ENCODE measurements at places on chromosomes 1 and 21.

GRCh38 chr1:226814751-226815537, 55.5 kb upstream of the PSEN2 start:
- no peak for DNase-seq

GRCh38 chr1:6180268-6180706, at the start of gene CHD5:
Gene CHD5 (minus strand): TSS chr1:6180321. CDS start chr1:6180023, 298 bp downstream.
- peak; percentile 10 for DNase-seq

DNA sequence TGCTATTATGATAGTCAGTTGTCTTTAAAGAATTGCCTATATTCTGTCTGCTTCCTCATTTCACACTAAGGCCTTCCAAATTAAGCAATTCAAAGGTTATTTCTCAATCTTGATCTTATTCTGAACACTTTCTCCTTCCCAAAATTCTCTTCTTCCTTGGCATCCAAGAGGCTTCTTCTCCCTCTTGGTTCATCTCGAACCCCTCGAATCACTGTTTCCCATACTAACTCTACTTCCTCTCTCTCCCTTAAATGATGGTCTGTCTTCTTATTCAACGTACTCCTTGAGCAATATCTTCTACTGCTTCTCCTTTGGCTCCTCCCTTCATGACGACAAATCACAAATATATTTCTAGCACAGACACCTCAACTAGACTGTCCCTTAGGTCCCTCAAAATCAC, 4.5 kb downstream of the COPA start:
- peak; percentile 88 for DNase-seq

GRCh38 chr1:230784163-230784562, 37.0 kb downstream of the CAPN9 start:
- no peak for DNase-seq

GRCh38 chr1:78560811-78561210, 59.4 kb upstream of the IFI44L start:
- DNase-seq = no peak

DNA sequence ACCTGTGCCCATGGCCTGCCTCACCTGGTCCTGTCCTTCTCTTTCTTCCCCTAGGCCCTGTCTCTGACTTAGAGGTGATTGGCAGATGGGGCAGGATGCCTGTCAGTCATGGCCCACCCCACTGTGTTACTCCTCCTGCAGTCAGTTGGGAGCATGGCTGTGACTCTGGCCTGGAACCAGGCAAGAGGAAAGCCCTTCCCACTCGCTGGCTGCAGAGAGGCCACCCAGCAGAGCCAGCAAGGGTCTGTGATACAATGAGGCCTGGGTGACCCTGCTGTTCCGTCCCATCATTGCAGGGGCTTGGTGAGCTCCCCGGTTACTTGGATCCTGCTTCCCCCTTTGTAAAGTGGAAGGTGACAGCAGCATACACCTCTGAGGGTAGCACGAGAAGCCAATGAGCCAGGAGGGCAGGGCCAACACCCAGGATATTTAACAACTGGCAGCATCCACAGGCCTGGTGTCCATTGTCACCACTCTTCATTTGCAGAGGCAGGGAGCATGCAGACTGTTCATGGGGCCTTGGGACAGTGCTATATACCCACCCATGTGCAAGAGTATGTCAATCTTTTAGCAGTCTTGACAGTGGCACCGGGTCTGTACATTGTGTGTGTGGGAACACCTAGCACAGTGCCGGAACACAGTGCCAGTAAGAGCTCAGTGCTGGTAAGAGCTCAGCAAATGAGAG, 191.0 kb upstream of the C1orf174 start:
- DNase-seq = no peak

- DNase-seq = peak; percentile 63
These were observed 9.5 kb downstream of the ATP1B1 start for GRCh38 chr1:169115891-169116585.

GRCh38 chr1:96445302-96445701, 276.3 kb upstream of the PTBP2 start:
- DNase-seq = no peak

DNA sequence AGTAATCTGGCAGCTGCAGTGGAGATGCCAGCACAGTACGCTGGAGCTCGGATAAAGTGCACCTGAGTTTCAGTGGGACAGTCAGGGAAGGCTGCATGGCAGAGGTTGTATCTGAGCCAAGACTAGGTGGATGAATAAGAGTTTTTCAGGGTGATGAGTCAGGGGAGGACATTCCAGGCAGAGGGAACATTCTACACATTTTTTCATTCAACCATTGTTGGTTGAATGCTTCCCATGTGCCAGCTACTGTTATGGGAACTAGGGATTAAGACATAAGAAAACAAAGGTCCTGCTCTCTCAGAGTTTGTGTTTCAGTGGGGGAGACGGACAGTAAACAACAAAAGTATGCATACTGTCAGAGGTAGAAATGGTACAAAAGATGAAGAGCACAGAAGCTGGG, 5.2 kb downstream of the LEPR start:
- DNase-seq = no peak

- DNase-seq = peak; percentile 82
These were observed 39.7 kb upstream of the JUN start for GRCh38 chr1:58823481-58824010.

DNA sequence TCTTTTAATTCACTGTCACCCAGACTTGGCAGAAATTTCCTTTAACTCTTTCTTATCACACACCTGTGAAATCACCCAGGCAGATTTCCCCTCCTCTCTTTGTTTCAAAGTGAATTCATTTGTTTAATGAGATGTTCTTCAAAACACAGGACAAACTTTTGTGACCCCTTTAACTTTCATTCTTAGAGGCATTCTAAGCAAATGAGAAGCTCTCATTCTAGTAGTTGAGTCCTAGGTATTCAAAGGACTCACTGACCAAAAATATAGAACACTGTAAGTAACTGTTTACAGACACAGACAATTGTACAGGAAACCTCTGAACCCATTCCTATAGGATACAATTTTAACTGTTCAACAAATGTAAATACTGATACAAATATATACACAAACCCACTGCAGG, 16.9 kb downstream of the LRRC8C start:
- DNase-seq = no peak

DNA sequence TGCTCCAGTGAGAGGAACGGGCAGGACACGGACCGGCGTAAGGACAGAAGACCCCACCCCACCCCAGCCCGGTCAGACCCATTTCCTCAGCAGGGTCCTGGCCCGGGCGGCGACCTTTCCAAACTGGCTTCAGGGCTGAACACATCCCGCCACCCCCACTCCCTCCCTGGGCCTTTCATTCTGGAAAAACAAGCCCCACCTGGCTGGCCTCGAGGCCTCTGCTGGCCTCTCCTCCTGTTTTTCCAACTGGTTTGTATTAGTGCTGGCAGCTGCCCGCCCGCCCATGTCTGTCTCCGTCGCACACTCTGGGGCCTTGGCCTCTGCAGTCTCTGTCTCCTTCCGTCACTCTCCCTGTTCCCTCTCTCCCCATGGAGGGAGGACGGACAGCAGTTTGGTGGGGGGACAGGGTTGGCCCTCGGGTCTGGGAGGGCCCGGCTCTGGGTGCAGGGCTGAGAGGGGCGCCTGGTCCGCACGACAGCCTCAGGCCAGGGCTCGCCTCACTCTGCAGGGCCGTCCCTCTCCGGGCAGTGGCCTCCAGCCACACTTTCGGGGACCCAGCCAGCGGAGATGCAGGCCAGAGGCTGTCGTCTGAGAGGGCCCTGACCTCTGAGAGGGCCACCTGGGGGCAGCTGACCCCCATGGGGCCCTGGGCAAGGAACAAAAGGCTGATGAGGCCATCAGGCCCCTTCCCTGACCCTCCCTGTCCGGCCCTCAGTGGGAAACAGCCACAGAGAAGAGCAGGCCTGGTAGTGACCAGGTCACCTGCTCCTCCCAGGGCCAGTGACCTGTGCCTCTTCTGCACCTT, 1.5 kb upstream of the MXRA8 start:
- no peak for DNase-seq

DNA sequence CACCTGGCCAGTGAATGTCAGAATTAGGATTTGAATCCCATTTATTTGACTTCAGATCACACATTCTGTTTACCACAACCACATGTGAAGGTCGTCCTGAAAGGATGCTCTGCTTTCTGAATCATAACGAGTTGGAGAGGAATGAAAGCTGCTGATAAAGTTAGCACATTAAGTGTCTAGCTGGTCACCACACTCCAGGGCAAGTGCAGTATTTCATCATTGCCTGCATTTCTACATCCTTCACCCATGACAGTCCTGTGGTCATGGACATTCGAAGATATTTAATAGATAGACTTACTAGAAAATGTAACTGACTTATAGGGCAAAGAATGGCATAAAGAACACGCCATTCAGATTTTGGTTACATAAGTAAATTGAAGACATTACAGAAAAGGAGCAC, 52.7 kb upstream of the ST6GALNAC3 start:
- DNase-seq = no peak

DNA sequence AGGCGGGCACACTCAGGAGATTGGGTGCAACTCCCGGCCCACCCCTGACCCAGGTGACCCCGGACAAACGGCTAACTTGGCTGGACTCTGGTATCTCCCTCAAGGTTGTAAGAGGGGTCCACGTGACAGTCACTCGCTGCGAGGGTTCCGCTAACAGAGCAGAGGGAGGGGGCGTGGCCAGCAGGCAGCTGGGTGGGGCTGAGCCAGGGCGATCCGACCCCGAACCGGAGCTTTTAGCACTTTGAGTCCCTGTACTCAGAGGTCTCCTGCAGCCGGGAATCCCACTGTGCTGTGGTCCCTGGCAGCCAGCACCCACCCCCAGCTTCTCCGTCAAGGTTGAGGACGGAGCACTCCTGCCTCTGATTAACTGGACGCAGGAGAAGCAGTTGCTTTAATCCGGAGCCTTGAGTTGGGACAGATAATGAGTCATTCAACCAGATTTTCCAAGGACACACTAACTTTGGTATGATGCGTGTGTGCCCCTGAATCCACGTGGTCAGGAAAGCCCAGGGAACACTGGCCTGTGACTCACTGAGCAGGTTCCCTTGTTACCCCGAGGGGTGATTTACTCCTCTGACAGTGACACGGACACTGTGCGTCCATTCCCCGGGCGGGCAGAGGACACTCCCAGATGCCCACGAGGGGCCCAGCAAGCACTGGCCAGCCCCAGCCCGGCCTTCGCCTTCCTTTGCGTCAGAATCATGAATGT, 16.8 kb downstream of the TRPM2 start:
- DNase-seq = peak; percentile 26

GRCh38 chr1:33234588-33234990, 21.7 kb upstream of the ZNF362 start:
- no peak for DNase-seq

DNA sequence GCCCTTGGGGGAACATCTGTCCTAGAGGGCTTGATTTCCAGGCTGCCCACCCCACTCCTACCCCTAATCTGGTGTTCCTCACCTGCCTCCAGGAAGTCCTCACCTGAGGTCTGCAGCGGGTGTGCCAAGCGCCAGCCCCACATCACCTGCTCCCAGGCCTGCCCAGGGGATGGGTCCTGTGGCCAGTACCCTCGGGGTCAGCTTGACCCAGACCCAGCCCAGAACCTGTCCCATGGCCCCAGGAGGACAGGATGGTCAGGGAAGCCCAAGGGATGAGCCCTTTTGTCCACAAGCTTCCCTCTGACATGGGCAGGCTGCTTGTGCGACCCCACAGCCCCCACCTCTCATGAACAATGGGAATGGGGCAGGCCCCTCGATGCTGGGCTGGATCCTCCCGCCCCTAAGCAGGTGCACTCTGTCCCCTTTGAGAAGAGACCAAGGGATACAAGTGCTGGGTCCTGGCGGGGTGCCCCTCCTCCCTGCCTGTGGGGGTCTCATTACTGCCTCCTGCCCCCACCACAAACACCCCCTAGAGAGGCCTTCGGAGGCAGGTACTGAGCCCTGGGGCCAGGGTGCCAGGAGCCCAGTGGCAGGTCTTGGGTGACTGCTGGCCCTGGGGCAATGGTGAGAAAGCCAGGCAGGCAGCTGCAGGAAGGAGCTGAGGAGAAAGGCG, 3.2 kb downstream of the MIB2 start:
- no peak for DNase-seq

- no peak for DNase-seq
These were observed 1466.4 kb downstream of the PLA2G4A start for GRCh38 chr1:188295157-188295556.
